NCI-H82 (cell line): ENCODE measurements at places on chromosomes 4 and X.

DNA sequence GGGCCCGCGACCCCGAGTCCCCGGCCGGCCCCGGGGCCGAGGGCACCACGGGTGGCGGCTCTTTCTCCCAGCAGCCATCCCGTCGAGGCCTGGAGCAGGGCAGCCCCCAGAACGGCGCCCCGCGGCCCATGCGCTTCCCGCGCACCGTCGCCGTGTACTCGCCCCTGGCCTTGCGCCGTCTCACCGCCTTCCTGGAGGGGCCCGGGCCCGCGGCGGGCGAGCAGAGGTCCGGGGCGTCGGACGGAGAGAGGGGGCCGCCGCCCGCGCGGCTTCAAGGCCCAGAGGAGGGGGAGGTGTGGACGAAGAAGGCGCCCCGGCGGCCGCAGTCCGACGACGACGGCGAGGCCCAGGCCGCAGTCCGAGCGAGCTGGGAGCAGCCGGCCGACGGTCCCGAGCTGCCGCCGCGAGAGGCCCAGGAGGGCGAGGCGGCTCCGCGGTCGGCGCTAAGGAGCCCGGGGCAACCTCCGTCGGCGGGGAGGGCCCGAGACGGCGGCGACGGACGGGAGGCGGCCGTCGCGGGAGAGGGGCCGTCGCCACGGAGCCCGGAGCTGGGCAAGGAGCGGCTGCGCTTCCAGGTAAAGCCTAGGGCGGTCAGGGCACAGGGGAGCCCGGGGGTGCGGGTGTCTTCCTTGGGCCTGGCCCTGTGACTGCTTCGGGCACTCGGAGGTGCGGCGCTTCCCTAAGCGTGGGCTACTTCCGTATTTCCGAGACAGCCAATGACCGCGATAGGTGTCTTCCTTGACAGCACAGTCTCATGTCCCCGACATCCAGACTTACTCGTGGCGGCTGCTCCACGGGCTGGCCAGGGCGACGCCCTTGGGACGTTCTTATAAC lies 845 bp downstream of the ZAR1 start:
- no peak for DNase-seq

GRCh38 chr4:30056016-30056766 lies 664.0 kb upstream of the PCDH7 start:
- no peak for DNase-seq

DNA sequence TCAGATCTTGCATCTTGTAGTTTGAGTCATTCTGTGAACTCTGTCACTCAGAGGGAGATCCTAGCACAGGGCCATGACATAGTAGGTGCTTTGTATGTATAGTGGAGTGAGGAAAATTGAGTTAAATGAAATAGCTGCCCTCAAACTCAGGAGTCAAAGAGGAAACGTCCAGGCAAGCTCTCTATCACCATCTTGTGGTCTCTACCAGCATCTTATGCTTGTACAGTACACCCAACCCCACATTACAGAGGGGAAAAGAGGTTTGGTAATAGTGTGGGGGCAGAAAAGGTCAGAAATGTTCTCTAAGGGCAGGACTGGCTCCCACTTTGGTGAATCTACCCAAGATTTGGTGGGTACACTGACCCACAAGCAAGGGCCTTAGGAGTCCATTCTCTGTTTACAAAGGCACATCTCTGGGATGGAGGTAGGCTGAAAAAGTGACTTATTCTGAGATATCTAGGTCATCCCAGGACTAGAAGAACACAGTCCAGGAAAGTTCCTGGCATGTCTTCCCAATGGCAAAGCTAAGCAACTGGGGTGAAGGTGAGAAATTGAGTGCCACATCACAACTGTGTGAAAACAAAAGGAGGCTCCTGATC lies 131.8 kb downstream of the OR13H1 start:
- DNase-seq = peak; percentile 76

DNA sequence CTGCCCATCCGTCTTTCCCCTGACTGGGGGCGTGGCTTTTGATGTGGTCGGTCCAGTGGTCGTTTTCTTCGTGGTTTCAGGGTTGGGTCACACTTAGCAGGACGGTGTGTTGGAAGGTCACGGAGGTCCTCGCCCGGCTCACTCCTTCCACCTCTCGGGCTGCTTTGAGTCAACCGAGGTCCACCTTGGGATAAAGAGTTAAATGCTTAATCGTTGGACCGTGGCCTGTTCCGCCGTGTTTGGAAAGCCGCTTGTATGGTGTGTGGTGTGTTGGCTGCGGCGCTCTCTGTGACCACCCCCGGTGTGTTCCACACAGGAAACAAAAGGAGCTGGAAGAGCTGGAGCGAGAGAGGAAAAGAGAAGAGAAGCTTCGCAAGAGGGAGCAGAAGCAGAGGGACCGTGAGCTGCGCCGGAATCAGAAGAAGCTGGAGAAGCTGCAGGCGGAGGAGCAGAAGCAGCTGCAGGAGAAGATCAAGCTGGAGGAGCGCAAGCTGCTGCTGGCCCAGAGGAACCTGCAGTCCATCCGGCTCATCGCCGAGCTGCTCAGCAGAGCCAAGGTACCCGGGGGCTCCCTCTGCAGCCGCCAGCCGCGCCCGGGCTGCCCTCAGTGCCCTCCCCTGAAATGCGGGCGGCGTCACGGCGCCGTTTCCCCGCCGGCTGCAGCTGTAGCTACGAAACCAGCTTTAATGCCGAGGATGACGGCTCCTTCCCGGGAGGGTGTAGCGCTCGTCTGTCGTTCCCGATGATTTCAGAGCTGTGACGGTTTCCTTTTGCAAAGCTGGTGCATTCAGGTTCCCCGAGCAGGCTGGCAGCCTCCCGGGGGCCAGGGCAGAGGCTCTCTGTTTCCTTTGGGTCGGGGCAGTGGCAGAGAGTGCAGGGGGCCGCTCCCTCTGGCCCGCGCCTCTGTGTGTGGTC lies 7.7 kb downstream of the AKAP17A start:
- DNase-seq = no peak

DNA sequence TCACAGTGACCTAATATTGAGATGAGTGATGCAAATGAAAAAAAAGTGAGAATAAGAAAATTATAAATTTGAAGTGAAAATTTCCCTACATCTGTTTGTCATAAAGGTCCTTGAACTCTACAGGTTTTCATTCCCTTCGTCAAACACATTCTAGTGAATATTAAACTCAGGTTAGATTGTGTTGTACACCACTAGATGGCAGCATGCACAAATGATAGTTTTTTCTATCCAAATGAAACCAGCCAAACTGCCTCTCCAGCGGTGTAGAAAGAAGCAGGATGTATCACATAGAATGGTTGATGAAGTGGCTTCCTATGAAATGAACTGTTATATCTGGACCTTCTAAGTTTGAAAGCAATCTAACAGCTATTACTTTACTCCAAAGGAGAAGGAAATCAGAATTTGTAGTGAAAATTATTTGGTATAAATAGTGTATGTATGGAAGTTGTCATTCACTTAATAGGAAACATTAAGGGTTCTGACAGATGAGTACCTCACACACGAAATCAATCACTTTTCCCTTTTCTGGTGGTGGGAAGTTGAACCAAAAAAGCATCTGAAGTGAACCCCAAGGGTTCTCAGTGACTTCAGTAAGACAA lies 382.7 kb downstream of the UNC5C start:
- DNase-seq = peak; percentile 86

DNA sequence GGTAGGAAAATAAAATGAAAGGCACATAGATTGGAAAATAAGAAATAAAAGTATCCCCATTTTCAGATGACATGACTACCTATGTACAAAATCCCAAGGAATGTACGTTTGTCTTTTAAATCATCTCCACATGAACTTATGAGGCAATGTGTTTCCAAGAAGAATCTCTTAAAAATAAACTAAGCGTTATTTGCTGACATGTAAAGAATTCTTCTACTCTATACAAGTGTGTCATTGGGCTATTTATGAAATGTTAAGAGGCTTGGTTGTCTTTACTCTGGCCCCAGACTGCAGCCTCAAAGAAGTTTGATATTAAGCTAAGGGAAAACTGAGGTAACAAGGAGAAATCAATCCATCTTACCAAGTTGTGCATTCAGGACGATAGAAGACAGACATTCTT lies 17.1 kb downstream of the BEX3 start:
- DNase-seq = no peak

DNA sequence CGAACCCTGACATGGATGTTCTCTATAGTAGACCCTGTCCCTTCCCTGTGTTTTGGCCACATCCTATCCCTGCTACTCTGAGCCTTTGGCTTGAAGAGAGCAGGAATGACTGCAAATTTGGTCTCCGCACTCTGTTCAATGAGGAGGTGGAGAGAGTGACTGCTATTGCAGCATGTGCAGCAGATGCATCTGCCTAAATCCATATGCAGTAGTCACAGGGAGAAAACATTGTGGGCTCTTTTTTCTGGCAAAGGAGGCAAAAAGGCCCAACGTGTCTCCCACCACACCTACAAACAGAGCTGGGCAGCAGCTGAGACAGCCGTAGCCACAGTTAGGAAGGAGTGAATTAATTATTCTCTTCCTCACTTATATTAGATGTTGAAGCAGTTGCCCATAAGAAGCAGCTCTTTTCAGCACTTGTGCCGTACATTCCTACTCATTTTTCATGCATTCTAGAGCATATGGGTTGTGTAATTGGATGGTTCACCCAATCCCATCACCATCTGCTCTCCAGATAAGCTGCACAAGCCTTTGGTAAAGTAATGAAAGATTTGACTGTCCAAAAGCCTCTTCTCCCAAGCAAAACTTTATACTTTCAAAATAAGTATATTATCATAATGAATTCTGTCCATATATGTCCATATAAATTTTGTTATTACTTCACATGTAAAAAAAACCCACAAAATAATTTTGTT lies 147.9 kb upstream of the FAM47A start:
- peak; percentile 88 for DNase-seq

DNA sequence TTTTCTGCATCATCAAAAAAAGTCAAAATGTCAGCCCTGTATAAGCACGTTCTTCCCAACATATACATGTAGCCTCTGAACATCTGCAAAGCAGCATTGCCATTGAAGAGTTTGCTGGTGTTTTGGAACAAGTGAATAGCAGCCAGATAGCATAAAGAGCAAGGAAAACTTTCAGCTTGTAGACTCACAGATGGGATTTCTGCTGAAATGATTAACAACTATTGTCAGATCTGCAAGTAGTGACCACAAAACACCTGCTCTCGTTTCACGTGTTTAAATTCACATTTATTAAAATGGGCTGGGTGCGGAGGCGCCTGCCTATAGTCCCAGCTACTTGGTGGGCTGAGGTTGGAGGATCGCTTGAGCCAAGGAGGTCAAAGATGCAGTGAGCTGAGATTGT lies 123.7 kb downstream of the SPRY1 start:
- DNase-seq = no peak

- DNase-seq = no peak
These were observed 786.2 kb downstream of the RAB28 start for GRCh38 chr4:12697970-12698369.

DNA sequence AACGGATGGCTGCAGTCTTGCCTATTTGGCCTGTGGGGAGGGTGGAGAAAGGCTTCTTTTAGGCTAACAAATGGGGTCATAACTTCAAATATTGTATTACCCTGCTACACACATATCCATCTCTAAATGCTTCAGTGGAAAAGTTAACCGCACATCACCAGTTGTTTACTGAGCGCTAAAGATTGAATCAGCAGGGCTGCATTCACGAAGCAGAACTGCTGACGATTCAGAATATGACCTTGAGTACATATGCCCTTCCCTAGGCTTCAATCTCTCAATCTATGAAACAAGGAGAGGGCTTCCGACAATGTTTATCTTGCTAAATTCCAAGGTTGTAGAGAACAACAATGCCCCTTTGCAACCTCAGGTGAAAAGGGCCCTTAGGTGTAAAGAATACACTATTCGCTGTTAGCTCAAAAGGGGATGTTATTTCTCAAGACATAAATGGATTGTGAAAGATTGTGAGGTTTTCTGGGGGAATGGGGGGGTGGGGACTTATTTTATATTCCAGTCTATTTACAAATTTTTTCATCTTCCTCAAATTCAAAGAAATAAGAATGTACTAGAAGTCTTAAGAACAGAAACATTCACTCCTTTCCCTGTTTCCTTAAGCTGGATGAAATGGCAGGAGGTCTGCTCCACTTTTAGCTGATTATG lies 2.6 kb upstream of the ATP6AP2 start:
- DNase-seq = no peak

DNA sequence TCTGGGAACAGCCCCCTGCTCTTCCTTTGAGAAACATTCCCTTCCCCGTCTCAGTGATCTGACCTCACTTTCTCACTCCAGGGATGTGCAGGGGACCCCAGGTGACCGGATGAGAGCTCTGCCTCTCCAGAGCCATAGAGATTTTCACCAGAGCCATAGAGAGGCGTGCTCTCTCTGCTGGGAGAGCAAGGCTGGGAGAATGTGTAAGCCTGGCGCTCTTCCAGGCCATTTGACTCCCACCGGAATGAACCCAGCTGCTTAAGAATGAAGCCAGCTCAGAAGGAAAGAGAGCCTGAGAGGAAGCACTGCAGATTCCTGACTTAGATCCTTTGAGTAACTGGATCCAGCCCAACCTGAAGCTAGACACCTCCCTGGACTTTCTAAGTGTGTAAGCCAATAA lies 106.4 kb downstream of the DHX15 start:
- DNase-seq = peak; percentile 66

GRCh38 chr4:154332681-154333421 lies 158.7 kb downstream of the DCHS2 start:
- no peak for DNase-seq

DNA sequence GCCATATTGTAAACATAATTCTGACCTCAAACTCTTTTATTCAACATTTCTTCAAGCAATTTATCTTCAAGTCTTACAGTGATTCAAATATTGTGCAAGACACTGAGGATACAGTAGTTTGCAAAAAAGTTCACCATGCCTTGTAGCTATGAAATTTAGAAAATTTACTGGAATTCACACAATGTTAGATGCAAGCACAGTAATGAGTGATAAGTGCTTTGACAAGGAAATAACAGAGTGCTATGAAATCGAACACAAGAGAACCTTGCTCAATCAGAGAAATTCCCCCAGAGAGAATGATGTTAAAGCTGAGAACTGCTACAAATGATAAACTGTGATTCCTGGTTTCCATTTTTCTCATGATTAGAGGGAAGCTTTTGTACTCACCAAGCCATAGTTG lies 952.9 kb downstream of the FAT4 start:
- DNase-seq = no peak

GRCh38 chr4:143587703-143588102 lies 74.2 kb downstream of the SMARCA5 start:
- DNase-seq = peak; percentile 38

GRCh38 chrX:151184705-151185104 lies 8.3 kb downstream of the GPR50 start:
- DNase-seq = no peak

- DNase-seq = no peak
These were observed 17.9 kb upstream of the ENPP6 start for GRCh38 chr4:184235526-184235925.

DNA sequence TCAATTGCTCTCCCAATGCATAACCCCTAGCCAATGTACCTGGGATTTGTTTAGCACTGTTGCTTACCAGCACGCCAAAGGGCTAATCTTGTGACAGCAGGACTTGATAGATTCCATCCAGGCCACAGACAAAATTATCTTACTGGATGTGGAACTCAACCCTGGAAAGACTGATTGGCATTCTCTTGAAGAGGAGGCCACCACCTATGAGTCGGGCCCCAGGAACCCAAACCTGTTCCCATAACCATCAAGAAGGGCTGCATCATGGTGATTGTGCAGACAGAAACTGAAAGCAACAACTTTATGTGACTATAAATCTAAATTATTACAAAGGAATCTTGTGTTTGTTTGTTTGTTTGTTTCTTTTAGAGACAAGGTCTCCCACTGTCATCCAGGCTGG lies 19.9 kb upstream of the TMEM255A start:
- DNase-seq = no peak
